ENCODE measurements at places on chromosomes 12 and 14.

GRCh38 chr12:89597210-89597609 lies 71.4 kb upstream of the POC1B start:
- no peak for DNase-seq

GRCh38 chr14:51283402-51284085 lies 43.5 kb downstream of the TMX1 start:
- no peak for DNase-seq

- no peak for DNase-seq
These were observed 244.2 kb downstream of the SOX5 start for GRCh38 chr12:23704992-23705943.

DNA sequence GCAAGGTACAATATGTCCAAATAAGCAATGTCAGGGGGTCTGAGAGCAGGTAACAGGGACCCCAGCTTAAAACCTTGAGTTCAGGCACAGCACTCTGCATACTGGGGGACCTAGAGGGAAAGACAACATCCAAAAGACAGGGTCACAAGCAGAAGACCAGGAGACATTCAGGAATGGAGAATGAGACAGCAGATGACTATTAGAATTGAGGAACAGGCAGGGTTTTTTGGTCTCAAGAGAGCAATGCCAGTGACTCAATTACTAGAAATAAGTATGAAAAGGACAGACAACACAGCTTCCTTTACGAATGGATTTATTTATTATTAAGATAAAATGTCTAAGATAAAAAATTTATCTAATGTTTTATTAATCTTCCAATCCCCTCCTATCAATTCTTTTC lies 223.0 kb downstream of the PTPRO start:
- no peak for DNase-seq

- DNase-seq, result peak; percentile 55
These were observed 120.6 kb upstream of the FKBP4 start for GRCh38 chr12:2673966-2674810.

DNA sequence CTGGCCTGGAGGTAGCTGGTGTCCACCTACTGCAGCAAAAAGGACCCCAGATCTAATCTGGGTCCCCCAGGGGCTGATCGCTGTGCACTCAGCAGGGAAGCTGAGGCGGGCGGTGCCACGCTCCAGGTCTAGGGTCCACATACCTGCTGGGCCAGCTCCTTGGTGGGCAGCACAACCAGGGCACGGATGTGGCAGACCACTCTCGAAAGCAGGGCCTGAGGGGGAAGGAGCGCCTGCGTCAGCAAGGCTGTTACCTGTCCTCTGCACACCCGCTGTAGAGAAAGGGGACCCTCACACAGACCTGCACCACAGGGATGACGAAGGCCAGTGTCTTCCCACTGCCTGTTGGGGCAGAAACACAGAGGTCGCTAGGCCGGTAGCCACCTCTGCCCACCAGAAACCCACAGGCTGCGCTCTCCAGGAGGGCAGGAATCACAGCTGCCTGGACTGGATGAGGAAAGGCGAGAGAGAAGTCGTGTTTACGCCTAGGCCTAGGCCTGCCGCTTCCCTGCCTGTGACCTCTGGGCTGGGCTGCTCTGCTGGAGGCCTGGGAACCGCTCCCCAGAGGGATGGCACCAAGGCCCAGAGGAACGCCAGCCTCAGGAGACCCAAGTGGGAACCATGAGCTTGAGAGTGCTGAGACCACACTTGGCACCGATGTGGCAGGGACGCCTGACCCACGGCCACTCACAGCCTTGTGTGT lies 2.0 kb downstream of the DDX51 start:
- no peak for DNase-seq

- peak; percentile 64 for DNase-seq
These were observed 285.0 kb upstream of the RGS6 start for GRCh38 chr14:71647086-71647784.

GRCh38 chr12:110366321-110367142 lies 37.0 kb downstream of the ANAPC7 start:
- no peak for DNase-seq

GRCh38 chr12:126067626-126068329 lies 1002.5 kb downstream of the AACS start:
- DNase-seq, result no peak

- DNase-seq, result peak; percentile 61
These were observed 139.7 kb upstream of the CCND2 start for GRCh38 chr12:4133636-4134447.

- no peak for DNase-seq
These were observed 11.6 kb downstream of the IAPP start for GRCh38 chr12:21384261-21384660.

GRCh38 chr12:76952995-76953394 lies 74.2 kb upstream of the CSRP2 start:
- peak; percentile 92 for DNase-seq

Measured in islet precursor cell (in vitro differentiated cells).